ENCODE measurements at places on chromosomes 2 and 18. TPM values are rescaled to one million over a fixed set of nuclear protein-coding genes. Genes with fewer than 3 reads are reported as not detected.

DNA sequence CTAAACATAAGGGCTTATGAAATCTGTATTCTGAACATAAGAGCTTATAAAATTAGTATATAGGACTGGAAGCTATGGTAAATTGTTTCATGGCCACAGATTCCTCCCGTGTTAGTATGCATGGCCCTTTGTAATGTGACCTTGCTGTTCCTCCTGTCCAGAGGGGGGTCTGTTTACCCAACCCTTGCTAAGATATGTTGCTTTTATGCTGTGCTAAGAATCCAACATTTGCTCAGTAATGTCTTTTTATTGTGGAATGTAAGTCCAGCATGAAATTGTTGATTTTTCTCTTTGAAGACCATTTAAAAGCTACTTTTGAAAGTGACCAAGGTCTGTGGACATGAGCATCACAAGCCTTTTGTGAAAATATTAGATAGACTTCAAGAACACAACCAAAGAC lies 485.4 kb downstream of the PARD3B start:
- peaks cover 9% of the 10 kb centered on the region for H3K4me1 ChIP-seq
- H3K4me3 ChIP-seq: no peak overlapping the region
- H3K36me3 ChIP-seq: no peaks in the 10 kb centered on the region
- no peaks in the 10 kb centered on the region for H3K27me3 ChIP-seq
- no peak for DNase-seq
- no peak overlapping the region for H3K27ac ChIP-seq

- no peaks in the 10 kb centered on the region for H3K27me3 ChIP-seq
- no peak overlapping the region for H3K27ac ChIP-seq
- peaks cover 4% of the 10 kb centered on the region for H3K4me1 ChIP-seq
- H3K36me3 ChIP-seq: peaks cover 3% of the 10 kb centered on the region
Measured at GRCh38 chr2:145739681-145740080, 1219.8 kb upstream of the ZEB2 start.

- H3K27me3 ChIP-seq: no peaks in the 10 kb centered on the region
- no peak for DNase-seq
- H3K27ac ChIP-seq: no peak overlapping the region
- no peaks in the 10 kb centered on the region for H3K36me3 ChIP-seq
Measured at GRCh38 chr18:80191264-80191663, 56.0 kb downstream of the PARD6G start.

DNA sequence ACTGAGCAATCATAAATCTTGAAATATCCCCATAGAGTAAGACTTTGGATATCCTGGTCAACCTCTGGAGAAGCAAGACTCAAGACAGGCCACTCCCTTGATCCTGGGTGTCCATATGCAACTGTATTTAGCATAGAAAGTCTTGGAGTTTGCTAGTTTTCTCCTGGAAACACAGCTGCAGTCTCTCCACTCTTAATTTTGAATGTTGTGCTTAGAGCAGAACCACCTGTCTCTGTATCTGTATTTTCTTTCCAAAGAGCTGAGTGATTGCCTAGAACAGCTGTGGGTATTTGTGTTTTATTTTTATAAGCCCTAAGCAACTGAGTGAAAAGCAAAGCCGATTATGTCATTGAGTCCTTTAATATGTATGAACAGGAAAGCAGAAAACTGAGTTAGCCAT lies 64.1 kb upstream of the ADAM23 start:
- no peak overlapping the region for H3K4me3 ChIP-seq
- DNase-seq: no peak
- peaks cover 3% of the 10 kb centered on the region for H3K4me1 ChIP-seq
- peaks cover 10% of the 10 kb centered on the region for H3K36me3 ChIP-seq
- peaks cover 3% of the 10 kb centered on the region for H3K27me3 ChIP-seq
- H3K27ac ChIP-seq: no peak overlapping the region

GRCh38 chr2:127411653-127412369 lies 6.4 kb upstream of the PROC start:
- H3K4me3 ChIP-seq: no peak overlapping the region
- H3K4me1 ChIP-seq: peaks cover 85% of the 10 kb centered on the region
- no peak for DNase-seq
- peak overlapping the region; percentile 98 for H3K27ac ChIP-seq
- no peaks in the 10 kb centered on the region for H3K27me3 ChIP-seq

DNA sequence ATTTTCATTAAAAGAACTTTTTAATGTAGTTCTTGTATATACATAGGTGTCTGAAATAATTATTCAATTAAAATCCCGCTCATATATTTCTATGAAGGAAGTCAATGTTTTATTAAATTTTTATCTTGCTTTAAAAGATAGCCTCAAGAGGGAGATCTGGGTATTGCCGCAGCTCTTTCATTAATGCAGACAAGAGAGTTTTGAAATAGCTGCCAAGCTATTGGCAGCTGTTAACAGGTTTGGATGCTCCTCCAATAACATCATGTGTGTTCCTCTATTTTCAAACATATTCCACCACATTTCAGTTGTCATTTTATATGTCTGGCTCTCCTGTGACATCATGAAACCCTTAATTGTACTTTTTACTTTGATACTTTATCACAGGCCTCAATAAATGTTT lies 12.9 kb upstream of the NT5C1B start:
- H3K36me3 ChIP-seq: peaks cover 2% of the 10 kb centered on the region
- H3K27me3 ChIP-seq: peaks cover 6% of the 10 kb centered on the region
- DNase-seq: no peak

- H3K4me3 ChIP-seq: no peak overlapping the region
- H3K27ac ChIP-seq: no peak overlapping the region
- no peaks in the 10 kb centered on the region for H3K27me3 ChIP-seq
- H3K36me3 ChIP-seq: no peaks in the 10 kb centered on the region
- peaks cover 10% of the 10 kb centered on the region for H3K4me1 ChIP-seq
Measured at GRCh38 chr18:74141667-74142066, 6.0 kb downstream of the FBXO15 start.

DNA sequence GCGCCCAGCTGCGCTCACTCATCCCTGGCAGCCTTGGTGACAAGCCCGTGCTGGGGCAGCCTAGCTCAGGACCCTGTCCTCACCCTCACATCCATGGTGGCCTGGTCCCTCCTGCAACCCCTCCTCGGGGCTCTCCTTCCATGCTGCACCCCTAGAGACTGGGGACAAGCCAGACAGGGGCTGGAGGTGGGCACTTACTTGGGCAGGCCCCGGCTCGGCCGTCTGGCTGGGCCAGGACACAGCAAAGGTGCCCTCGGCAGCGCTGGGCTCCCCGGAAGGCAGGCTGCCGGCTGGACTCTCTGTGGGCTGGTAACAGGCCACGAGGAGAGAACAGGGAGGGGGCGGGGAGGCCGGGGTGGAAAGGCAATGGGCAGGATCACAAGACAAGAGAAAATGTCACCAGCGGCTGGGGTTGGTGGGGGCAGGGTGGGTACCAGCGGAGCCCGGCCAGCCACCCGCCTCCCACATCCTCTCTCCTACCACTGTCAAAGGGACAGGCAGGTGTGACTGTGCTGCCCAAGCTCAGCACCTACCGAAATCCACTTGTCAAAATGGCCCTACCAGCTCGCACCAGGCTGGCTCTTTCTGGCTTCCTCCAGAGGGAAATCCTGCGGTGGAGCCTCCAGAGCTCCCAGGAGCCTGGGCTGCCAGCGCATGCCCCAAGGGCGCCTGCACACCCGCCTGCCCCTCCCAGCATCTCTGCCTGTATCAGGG lies 54.7 kb downstream of the BIN1 start:
- peaks cover 2% of the 10 kb centered on the region for H3K4me1 ChIP-seq
- H3K4me3 ChIP-seq: no peak overlapping the region
- peaks cover 11% of the 10 kb centered on the region for H3K36me3 ChIP-seq
- DNase-seq: peak; percentile 87
- no peak overlapping the region for H3K27ac ChIP-seq

- no peaks in the 10 kb centered on the region for H3K27me3 ChIP-seq
- no peak for DNase-seq
- no peaks in the 10 kb centered on the region for H3K4me1 ChIP-seq
- H3K36me3 ChIP-seq: peaks cover 6% of the 10 kb centered on the region
- H3K27ac ChIP-seq: no peak overlapping the region
Measured at GRCh38 chr18:67453901-67454300, 62.6 kb downstream of the DSEL start.

GRCh38 chr18:36189486-36189885 lies 2.2 kb downstream of the MOCOS start:
- H3K27ac ChIP-seq: no peak overlapping the region
- H3K27me3 ChIP-seq: no peaks in the 10 kb centered on the region
- H3K36me3 ChIP-seq: peaks cover 1% of the 10 kb centered on the region
- no peak for DNase-seq
- peak overlapping the region; percentile 91 for H3K4me3 ChIP-seq
- peaks cover 28% of the 10 kb centered on the region for H3K4me1 ChIP-seq

FSIP2 gene
- total RNA-seq: 1.7 TPM

BOLL gene
- total RNA-seq: not detected

KCNS3 gene
- 0.41 TPM for total RNA-seq

ACMSD gene
- total RNA-seq: not detected

Data from chondrocyte (in vitro differentiated cells).